ENCODE measurements at places on chromosomes 3 and 15.
A peak's percentile ranks its signal among the peaks of the same experiment; 100 is the strongest.

- no peak for DNase-seq
Measured at GRCh38 chr3:22935040-22935439, 268.1 kb upstream of the UBE2E2 start.

DNA sequence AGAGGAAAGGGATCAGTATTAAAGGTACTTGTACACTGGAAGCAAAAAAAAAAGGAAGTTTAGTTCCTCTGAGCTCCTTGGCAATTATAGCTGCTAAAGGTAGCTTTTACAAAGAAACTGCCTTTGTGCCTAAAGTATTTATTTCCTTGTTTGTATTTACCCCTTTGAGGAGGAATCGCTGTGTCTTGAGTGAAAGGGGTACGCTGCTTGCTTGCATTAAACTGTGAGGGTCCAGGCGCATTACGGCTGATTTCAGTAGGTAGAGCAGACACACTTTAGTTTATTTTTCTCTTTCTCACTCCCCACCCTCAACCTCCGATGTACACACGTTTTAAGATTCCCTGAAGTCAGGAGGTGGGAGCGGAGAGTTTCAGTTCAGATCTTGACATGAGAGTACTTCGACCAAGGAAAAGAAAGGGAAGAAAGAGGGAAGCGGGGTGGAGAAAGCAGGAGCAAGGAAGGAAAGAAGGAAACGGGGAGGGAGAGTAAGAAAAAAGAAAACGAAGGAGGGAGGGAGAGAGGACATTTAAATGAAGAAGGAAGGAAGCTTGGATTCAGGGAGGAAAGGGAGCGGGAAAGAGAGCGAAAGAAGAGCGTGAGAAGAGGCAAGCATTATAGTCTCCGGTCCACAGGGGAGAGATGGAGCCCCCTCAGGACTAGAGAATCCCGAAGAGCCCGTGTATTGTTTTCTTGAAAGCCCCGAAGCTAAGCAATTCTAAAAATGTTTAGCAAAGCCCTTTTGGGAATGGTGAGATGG lies 1.2 kb upstream of the MME start:
- no peak for DNase-seq

DNA sequence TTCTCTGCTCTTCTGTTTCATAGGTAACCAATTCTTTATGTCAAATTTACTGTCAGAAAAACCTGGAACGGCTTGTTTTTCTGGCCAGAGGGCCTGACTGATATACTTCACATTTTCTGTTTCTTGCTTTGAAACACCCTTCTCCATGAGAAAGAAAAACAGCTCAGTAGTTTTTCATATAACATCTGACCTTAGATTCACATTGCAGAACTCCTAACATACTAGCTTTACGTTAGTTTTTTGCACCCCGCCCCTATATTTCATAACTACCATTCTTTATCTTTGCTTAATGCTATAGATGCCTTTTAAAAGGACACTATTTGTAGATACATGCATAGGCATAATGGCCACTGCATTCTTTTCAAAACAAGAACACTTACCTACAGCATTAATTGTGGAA lies 83.9 kb upstream of the TSC22D2 start:
- no peak for DNase-seq

DNA sequence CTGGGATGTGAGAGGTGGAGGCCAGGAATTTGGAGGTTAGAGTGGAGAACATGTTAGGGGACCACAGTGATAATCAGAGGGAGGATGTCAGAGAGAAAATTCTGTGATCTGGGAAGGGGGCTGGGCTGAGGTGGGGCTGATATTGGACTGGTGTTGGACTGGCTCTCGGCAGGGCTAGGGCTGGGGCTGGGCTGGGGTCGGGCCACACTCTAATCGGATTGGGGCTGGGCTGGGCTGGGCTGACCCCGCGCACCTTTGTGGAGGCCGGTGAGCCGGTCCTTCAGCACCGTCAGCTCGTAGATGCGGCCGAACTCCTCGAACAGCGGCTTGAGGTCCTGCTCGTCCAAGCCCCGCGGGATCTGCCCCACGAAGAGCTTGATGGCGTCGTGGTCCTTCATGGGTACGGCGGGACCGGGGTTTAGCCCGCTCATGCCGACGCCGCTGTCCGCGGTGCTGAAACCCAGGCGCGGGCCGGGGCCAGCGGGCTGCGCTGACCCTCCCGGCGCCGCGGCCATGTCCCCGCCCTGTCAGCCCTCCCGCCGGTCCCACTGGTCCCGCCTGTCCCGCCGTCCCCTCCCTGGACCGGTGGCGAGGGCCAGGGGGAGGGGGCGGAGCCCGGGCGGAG lies 485 bp downstream of the CELF6 start:
- DNase-seq = no peak

DNA sequence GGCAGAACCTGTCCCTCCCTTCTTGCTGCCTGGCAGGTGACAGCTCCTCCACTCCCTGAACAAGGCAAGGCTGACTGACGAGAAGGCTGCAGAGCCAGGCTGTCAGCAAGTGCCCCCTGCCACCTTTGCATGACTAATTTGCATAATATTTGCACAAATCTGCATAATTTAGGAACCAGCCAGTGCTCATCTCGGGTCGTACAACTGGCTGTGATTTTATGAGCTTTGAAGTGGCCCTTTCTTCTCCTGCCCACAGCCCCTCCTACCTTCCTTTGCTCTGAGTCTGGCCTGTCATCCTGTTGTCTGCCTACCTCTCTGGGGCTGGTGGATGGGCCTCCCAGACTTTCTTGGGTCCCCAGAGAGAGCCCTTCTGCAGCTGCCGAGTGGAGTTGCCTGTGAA lies 58.9 kb downstream of the LINGO1 start:
- no peak for DNase-seq

DNA sequence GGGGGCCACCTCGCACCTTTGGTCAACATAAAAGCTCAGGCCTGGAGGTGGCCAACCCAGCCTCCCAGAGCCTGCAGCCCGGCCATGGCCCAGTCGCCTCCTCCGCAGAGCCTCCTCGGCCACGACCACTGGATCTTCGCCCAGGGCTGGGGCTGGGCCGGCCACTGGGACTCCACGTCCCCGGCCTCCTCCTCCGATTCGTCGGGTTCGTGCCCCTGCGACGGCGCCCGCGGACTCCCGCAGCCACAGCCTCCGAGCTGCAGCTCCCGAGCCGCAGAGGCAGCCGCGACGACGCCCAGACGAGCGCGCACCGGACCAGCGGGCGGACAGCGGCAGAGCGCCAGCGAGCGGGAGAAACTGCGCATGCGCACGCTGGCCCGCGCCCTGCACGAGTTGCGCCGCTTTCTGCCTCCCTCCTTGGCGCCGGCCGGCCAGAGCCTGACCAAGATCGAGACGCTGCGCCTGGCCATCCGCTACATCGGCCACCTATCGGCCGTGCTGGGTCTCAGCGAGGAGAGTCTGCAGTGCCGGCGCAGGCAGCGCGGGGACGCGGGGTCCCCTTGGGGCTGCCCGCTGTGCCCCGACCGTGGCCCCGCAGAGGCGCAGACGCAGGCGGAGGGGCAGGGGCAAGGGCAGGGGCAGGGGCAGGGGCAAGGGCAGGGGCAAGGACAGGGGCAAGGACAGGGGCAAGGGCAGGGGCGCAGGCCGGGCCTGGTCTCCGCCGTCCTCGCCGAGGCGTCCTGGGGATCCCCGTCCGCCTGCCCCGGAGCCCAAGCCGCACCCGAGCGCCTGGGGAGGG lies at the start of gene MESP2:
Gene MESP2, plus strand, starts transcription at position 59 of the 799 bp plus-strand sequence. Its CDS starts 26 bp downstream, at position 85.
- DNase-seq = peak; percentile 35

DNA sequence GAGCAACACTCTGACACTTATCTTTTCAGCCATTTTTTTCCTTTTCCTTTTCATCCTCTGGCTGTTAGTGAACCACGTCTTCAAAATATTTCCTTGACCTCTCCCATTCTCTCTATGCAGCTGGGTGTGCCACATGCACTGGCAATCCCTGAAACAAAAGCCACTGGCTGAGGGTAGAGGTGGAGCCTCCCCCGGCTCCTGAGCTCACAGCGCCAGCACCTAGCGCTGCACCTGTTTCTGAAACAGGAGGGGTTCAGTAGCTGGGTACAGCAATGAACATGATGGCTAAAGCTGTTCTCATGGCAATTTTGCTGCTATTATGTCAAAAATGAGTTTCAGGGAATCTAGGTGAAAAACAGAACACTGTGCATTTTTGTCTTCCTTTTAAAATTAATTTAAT lies 314.7 kb upstream of the ATP10A start:
- DNase-seq = no peak

GRCh38 chr3:69409011-69409410 lies 23.1 kb upstream of the FRMD4B start:
- no peak for DNase-seq

- DNase-seq = no peak
Measured at GRCh38 chr3:119258915-119259314, 18.2 kb upstream of the B4GALT4 start.

- DNase-seq = no peak
Measured at GRCh38 chr15:22839046-22839695, 705 bp downstream of the NIPA2 start.

Measured in stimulated activated CD4-positive, alpha-beta T cell treated with anti-CD3 and anti-CD28 coated beads, Interleukin-12 subunit alpha, Interleukin-12 subunit beta, amount 100 ng/mL, for 24 hours (primary cell).